ENCODE measurements at places on chromosomes 3 and 15.
A peak's percentile ranks its signal among the peaks of the same experiment; 100 is the strongest.

DNA sequence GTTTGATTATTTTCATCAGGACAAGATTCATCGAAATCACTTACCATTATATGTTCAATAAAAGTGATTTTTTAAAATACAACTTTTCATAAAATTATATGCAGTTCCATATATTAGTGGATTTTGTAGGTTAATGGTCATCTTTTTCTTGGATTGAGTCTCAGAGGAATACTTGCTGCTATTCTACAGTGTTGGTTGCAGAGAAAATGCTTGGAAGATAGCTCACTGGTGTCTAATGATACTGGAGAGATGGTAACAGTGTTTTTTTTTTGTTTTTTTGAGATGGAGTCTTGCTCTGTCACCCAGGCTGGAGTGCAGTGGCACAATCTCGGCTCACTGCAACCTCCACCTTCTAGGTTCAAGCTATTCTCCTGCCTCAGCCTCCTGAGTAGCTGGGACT lies 143.3 kb downstream of the TCF12 start:
- no peak for DNase-seq

- DNase-seq, result peak; percentile 67
Observed at GRCh38 chr3:119637679-119638477, 22.5 kb downstream of the POPDC2 start.

DNA sequence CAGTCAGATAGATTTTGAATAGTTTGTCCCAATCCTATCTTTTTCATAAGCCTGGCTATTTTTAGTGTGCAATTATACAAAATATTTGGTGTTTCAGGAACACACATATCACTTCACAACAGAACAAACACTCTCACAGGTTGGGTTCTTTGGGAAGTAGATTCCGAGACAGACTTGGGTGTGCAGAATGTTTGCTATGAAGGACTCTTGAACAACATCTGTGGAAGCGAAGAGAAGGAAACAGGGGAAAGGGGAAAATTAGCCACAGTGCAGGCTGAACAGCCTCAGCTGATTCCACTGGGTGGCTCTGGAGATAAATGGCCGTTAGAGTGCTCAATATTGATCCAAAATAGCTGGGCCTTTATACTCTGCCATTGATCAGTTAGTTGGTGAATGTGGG lies 61.8 kb downstream of the GUCA1C start:
- DNase-seq, result no peak

- DNase-seq, result peak; percentile 85
Observed at GRCh38 chr3:194270627-194271459, 80.3 kb downstream of the CPN2 start.

DNA sequence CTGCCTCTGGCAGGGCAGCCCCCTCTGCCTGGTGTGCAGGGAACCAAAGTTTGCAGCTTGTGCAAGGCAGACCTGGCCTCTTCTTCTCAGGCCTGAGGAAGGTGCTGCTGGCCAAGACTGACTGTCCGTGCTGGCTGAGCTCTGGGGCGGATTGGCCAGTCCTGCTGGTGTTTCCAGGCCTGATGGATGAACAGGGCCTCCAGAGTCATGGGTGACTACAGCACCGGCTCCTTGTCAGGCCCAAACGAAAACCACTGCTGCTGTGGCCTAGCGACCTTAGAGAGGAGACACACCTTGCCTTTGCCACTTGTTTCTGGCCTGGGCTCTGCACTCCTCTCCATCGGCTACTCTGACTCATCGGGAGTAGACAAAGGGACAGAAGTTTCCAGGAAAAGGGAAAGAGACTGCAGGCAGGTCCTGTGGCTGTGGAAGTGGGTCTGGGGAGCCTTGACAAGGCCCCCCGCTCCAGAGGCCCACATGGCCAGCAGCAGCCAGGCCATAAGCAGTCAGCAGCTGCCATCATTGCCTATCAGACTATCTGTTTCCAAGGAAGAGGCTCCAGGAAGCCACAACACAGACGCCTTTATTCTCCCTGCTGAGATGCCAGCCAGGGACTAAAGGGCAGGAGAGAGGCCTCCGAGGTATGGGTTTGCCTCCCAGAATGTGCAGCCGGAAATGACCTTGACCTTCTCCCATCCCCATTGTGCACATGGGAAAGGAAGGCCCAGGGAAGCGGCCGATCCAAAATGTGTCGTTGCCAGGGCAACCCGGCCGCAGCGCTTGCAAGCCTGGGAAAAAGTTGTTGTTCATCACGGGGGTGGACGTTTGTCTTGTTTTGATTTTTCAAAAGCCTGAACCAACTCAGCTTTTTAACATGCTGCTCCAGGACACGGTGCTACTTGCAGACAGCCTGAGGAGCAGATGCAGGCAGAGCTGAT lies 160.5 kb downstream of the CHSY1 start:
- DNase-seq, result no peak

DNA sequence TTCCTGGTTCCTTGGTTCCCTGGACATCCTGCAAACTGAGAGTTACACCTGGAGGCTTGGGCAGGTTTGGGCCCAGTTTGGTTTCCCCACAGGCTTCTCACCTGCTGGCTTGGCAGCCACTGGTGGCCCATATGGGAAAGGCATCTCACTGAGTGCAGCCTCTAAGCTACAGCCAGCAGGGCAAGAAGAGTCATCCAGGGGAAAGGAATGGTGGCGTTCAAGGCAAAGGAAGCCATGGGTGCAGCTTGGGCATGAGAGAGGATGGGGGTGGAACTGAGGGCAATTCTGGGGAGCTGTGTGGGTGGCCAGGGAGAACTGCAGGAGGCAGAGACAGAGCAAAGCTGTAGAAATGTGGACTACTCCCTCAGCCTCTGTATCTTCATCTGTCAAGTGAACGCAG lies 106.4 kb downstream of the EPHB1 start:
- no peak for DNase-seq

- DNase-seq, result no peak
Observed at GRCh38 chr15:43948691-43949325, 122.0 kb downstream of the WDR76 start.

- DNase-seq, result no peak
Observed at GRCh38 chr3:70963431-70964275, 619.9 kb downstream of the FOXP1 start.

DNA sequence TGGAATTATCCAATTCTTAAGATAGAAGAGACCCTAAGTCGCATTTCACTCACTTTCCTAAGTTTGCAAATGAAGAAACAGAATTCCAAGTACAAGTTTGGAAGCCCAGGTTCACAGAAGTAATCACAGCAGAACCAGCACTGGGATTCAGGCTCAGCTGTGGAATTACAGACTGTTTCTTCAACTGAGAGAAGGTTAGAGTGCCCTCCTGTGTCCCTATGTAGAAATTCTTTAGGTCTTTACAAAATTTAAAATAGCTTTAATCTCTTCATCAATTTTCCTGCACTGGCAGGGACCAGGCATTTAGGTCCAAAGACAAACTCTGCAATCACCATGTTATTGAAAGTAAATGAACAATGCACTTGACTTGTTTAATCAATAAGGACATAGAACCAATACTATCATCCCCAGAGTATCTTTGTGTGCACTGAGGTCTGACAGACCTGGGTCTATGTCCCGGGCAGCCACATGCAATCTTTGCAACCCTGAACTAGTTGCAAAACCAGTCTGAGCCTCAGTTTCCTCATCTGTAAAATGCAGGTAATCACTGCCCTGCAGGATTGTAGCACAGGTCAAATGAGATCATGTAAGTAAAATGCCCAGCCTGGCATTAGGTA lies 96.3 kb upstream of the ZBED2 start:
- DNase-seq, result no peak

DNA sequence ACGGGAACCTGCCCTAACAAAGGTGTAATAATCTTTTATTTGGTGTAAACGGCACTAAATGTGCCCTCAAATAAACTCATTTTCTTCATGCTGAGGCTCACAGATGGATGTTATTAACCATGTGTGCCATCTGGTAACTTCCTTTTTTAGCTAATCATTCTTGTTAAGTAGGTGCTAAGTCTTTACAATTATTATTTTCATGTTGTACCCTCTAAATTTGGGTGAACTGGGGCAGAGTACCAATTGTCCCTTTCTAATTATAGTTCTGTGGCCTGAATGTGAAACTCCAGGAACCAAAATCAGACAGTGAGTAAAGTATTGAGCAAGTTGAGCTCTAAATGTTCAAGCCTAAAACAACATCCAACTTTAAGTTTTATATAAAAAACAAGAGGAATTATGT lies 220.7 kb upstream of the CADM2 start:
- no peak for DNase-seq

DNA sequence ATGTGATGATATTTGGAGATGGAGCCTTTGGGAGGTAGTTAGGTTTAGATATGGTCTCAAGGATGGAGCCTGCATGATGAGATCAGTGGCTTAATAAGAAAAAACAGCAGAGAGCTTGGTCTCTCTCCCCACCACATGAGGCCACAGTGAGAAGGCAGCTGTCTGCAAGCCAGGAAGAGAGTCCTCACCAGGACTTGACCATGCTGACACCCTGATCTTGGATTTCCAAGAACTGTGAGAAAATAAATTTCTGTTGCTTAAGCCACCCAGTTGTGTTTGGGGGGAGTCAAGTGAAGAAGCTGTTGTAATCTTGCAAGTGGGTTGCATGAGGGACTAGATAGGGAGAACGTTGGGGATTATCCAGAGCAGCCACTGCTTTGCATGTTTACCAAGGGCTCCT lies 62.3 kb upstream of the TNFAIP8L3 start:
- DNase-seq, result no peak

DNA sequence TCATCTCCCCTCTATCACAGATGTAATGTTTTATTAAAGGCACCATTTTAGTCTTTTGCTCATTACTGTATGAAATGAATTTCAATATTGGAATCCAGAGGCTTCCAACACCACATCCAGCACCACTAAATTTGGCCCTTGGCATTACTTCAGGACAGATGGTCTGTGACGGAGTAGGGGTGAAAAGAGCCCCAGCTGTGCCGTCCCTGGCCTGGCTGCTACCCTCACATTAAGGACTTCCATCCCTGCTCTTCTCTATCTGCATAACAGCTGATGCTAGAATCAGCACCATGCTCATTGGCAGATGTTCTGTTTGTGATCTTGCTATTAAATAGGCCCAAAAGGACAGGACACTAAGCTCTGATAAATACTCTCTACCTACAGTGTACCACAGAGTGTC lies 152.9 kb downstream of the IL1RAP start:
- DNase-seq, result no peak

DNA sequence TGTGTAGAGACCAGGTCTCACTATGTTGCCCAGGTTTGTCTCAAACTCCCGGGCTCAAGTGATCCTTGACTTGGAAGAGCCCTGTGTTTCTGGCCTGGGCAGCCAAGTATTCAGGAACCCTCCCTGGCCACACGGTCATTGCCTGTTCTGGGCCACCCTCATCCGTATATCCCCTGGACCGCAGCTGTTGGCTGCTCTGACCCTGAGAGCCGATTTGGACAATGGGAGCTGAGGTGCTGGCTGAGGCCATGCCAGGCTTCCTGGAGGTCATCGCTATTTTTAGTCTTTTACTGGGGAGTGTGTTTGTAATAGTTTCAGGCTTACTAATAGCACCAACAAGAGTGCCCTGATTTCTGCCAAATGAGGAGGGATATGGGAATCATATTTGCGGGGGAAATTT lies 60.7 kb downstream of the ADAMTS7 start:
- no peak for DNase-seq

- DNase-seq, result no peak
Observed at GRCh38 chr15:93553167-93553935, 464.3 kb upstream of the RGMA start.

DNA sequence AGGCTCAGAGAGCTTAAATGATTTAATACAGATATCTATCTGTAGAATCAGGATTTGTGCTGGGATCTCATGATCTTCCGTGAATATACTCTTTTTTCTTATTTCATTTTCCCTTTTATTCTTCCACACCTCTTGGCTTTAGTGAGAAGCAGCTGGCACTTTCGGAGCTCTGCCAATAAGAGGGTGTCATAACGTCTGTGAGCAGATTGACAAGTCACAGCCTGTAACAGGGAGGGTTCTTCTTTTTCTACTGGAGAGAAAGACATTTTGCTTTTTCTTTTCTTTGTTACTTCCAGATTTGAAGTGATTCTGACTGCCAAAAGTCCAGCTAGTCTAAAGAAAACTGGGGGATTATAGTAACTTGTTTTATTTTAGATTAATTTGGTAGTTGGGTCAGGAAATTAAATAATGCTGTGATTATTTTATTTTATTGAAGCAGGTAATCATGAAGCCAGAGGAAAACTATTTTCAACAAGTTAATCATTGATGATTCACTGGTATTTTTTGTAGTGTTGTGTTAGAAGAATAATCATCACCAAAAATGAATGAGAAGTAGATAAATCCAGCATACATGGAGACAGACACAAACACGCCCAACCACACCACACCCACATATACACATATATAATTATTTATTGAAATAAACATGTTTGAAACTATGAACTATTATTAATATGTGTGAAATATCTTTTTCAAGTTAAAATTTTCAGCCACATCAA lies 69.8 kb downstream of the TNFAIP8L3 start:
- DNase-seq, result no peak

- no peak for DNase-seq
Observed at GRCh38 chr15:32685576-32685975, 32.2 kb upstream of the GREM1 start.

- DNase-seq, result no peak
Observed at GRCh38 chr3:125310623-125311081, 64.5 kb downstream of the ZNF148 start.

DNA sequence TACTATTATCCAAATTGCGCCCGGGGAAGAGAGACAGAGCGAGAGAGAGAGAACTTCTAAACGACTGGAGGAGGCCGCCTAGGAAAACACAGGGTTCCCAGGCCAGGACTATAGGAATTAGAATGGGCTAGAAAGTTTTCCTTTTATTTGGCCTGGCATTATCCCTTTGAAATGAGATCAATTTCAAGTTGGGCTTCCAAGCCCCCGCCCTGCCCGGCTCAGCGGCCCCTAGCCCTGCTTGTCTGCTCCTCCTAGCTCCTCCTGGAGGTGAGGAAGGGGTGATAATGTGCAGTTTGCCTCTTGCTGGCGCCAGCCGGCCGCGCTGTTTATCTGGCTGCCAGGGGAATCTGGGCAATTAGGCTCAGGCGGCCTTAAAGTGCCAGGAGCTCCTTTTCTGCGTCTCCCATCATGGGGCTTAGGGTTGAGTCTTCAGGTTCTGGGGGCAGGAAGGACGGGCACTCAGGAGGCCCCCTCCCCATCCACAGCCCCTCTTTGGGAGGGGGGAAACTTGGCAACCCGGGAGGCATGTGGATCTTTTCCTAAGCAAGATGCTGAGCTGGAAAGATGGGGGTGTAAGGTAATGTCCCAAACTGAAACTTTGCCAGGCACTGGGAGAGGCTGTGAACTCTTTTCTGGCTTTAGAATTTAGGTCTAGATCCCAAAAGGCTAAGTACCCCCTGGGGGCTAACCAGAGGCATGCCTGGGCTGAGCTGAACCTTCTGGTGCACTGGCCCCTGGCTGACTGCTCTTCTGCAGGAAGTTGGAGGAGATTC lies 5.5 kb downstream of the SMAD6 start:
- peak; percentile 61 for DNase-seq

- DNase-seq, result no peak
Observed at GRCh38 chr15:77836121-77836692, 203.5 kb upstream of the LINGO1 start.

DNA sequence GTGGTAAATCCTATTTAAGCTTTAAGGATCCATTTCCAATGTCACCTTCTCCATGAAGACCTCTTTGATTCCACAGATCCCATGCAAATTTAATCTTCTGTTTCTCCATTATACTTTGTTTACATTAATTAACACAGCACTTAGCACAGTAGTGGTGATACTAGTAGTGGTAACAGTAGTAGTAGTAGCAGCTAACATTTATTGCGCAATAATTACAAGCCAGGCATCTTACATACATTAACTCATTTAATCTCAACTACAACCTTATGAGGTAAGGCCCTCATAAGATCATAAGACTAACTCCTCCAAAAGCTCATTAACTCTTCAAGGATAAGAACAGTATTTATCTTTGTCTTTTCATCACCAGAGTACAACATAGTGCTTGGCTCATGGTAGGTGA lies 54.8 kb upstream of the FSIP1 start:
- no peak for DNase-seq

- DNase-seq, result no peak
Observed at GRCh38 chr3:112136046-112136445, 3.0 kb upstream of the GCSAM start.

Measured in retinal pigment epithelial cell (primary cell).